CD8-positive, alpha-beta T cell (primary cell): ENCODE measurements at places on chromosomes 16 and 17.

DNA sequence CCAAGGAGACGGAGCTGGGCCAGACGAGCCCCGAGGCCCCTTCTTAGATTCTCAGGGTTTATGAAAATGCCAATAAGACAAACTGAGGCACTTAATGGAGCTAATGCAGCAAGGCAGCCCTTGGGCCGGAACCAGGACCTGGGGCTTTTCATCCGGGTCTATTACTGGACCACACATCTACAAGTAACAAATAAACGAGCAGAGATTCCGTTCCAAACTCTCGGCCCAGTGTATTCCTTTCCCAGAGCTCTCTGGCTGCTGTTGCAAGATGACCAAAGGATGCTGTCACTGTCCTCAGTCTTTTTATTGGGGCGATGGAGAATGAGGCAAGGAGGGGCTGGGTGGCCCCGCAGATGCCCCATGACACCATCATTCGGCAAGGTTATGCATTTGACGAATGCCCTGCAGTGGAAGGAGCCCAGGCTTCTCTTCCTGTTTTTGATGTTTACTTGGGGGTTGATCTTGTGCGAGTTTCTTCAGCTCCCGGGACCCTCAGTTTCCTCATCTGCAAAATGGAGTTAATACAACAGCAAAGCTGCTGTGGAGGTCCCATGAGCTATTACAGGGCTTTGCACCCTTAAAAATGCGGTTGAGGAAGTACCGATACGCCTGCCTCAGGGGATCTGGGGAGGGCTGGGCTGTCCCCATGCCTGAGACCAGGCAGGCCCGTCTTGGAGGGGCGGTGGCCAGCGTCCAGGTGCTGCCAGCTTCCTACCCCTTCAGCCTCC lies 1.1 kb upstream of the NTN1 start:
- DNase-seq, result no peak

DNA sequence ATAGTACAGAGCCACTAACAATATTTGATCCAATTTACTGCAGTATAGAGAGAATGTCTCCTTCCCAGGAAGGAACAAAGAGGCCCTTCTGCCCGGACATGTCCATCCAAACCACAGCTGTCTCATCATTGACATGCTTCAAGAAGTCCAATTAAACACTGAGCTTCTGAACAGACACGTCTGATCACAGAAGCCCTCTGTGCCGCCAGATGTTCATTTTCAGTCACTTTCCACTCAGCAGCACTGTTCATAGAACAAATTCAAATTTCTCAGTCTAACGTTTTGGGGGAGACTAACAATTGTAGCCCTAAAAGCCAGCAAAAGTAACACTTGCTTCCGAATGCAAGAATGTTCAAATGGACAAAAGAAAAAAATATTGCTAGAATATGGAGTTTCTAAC lies 15.3 kb downstream of the ZC3H7A start:
- no peak for DNase-seq

DNA sequence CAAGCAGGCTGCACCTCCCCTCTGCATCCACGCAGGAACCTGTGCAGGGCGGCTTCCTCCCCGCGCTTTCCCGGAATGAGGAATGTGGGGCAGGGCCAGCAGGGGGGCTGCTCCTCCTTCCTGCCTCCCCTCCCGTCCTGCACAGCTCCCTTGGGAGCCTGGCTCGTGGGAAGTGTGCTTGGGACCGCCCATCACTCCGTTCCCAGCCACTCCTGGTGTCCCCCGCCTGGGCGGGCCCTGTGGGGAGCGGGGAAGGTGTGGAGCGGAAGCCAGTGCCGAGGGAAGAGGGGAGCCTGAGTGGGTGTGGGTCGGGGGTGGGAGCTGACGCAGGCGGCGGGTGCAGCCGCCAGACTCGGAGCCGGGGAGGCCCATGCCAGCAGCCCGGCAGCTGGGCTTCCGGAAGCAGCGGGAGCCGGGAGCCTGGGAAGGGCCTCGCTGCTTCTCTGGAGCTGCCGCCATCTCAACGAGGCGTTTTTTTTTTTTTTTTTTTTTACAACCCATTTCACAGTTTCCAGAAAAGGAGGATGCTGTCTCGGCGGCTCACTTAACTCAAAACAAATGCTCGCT lies 24.1 kb downstream of the BAHCC1 start:
- no peak for DNase-seq

- DNase-seq, result no peak
These were observed 275.3 kb downstream of the PARN start for GRCh38 chr16:14354561-14355351.

GRCh38 chr17:45117334-45117733 lies 15.0 kb downstream of the PLCD3 start:
- DNase-seq, result no peak

DNA sequence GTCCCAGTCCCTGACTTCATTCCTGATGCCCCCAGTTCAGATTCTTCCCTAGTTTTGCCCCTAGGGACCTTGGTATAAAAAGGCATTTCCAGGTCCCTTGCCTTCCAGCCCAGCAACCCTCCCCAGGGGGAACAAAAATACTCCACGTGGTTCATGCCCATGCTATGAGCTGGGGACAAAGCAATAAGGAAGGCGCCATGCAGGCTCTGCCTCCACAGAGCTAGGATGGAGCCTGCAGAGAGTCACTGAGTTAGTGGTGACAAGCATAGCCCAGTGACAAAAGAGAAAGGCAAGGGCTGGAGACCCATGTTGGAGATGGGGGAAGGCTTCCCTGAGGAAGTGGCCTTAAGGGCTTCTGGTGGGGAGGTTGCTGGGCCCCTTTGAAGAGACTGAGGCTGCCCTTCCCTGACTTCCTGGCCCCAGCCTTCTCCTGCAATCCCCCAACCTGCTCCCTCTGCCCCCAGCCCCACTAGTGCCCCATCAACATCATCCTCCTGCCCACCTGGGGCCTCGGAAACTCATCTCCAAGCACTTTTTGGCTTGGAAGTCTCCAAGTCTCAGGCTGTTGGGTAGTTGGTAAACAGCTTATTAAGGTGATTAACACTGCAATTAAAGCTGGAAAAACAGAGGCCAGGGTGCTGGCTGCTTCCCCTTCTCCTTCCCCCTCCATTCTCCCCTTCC lies 9.6 kb downstream of the DLX3 start:
- no peak for DNase-seq

DNA sequence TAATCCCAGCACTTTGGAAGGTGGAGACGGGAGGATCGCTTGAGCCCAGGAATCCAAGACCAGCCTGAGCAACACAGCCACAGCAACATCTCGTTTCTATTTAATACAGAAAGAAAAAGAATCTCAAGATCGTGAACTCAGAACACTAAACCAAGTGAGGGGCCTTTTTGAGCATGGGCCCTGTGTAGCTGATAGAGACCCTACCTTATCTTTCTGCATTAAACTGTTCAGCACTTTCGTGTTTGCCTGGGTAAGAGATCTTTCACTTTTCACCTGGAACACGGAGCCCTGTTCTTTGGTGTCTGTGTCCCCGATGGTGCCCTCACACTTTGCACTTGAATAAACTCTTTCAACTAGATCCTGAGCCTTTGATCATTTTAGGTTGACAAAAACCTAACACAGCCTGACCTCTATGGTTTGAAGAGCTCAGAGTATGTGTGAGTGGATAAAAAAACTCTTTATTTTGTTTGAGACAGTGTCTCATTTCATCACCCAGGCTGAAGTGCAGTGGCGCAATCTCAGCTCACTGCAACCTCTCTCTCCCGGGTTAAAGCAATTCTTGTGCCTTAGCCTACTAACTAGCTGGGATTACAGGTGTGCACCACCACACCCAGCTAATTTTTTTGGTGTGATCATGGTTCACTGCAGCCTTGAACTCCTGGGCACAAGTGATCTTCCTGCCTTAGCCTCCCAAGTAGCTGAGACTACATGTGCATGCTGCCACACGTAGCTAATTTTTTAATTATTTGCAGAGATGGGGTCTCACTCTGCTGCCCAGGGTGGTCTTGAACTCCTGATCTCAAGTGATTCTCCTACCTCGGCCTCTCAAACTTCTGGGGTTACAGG lies 83.8 kb upstream of the GRIN2A start:
- DNase-seq, result no peak

GRCh38 chr16:11181899-11182279 lies 74.1 kb downstream of the SOCS1 start:
- DNase-seq, result no peak

DNA sequence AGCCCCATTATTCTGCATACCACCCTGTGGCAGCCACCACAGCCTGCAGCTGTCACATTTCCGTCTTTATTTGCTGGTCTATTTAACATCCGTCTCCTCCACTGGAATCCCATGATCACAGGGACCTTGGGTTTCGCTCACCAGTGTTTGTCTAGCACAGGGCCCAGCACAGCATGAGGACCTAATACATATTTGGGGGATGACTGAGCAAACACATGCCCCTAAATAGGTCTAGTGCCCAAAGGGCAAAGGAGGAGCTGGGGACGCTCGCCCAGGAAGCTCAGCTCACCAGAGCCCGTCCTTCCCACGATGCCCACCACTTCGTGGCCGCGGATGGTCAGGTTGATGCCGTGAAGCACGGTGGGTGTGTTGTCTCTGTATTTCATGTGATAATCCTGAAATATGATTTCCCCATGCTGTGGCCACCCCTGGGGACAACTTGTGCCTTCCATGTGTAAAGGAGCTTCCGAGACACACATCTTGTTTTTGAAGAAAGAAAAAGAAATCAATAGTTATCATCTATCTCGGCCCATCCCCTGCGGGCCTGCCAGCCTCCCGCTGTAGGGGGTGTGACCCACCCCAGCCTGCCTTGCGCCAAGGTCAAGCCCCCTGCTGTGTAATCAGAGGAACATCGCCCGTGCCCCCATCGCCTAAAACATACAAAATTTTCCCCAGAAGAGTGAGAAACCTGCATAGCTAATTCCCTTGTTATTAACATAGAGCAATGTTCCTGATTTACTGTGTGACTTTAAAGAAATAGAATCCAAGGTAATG lies 21.0 kb upstream of the ABCC12 start:
- DNase-seq, result no peak

GRCh38 chr17:304461-304860 lies 48.1 kb downstream of the RPH3AL start:
- DNase-seq, result no peak

- DNase-seq, result no peak
These were observed 589 bp downstream of the XYLT2 start for GRCh38 chr17:50346313-50347116.

DNA sequence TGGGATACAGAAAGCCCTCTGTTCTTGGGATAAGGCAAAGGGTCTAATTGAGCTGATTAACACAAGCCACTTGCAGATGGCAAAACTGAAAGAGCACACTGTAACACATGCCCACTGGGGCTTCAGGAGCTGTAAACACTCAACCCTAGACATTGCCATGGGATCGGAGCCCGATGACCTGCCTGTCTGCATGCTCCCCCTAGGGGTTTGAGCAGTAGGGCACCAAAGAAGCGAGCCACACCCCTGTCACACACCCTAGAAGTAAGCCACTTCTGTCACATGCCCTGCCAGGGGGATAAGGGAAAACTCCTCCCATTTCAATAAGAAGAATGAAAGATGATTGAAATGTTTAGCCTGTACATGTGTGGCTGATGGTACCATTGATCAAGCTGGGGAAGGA lies 81.3 kb upstream of the IRX6 start:
- no peak for DNase-seq

DNA sequence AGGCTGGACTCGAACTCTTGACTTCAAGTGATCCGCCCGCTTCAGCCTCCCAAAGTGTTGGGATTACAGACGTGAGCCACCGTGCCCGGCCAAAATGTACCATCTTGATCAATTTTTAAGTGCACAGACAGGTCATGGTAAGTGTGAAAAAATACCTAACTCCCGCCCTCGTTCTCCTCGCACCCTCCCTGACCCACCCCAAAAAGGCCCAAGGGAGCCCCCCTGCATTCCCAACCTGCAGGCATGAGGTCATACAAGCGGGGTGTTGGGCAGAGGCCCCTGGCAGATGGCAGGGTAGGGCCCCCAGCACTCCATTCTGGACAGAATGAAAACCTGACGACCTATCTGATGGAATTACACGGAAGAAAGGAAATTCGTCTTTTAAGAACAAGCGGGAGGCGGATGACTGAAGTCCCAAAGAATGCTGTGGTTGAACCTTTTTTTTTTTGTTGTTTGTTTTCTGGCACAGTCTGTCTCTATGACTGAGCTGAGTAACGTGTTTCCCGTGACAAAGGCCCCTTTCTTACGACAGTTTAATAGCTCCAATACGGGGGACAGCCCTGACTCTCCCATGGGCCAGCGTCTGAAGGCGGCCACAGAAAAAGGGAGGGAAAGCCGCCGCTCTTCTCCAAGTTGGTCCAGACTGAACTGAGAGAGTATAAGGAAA lies 376.4 kb downstream of the SLC39A11 start:
- DNase-seq, result no peak

- DNase-seq, result no peak
These were observed 250.5 kb upstream of the C16orf82 start for GRCh38 chr16:26816266-26816665.

DNA sequence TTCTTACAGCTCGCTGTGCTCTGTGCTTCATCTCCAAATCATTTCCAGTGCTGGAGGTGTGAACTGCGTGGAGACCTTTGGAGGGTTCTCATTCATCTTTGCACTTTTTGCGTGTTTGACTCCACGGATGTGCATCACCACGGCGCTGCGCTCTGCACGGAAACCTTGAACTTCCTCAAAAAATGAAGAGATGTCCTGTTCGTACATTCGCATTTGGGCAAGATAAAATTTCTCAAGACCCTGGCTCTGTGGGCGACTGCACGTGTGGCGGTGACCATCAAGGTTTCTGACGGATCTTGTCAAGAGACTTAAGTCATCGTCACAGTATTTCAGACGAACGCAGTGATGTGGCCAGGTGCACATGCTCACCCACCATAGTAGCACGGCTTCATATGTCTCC lies 10.3 kb upstream of the PVALEF start:
- DNase-seq, result no peak

- DNase-seq, result no peak
These were observed at the start of gene MYLK3 for GRCh38 chr16:46747777-46748651. TSS of gene MYLK3 (minus strand) at chr16:46748344. CDS start at chr16:46748193, 151 bp downstream.

GRCh38 chr17:78111727-78112517 lies 16.6 kb downstream of the TMC6 start:
- no peak for DNase-seq

GRCh38 chr16:83831456-83831987 lies 23.7 kb downstream of the HSBP1 start:
- no peak for DNase-seq

GRCh38 chr17:3916825-3917224 lies 560 bp upstream of the P2RX1 start:
- DNase-seq, result no peak

DNA sequence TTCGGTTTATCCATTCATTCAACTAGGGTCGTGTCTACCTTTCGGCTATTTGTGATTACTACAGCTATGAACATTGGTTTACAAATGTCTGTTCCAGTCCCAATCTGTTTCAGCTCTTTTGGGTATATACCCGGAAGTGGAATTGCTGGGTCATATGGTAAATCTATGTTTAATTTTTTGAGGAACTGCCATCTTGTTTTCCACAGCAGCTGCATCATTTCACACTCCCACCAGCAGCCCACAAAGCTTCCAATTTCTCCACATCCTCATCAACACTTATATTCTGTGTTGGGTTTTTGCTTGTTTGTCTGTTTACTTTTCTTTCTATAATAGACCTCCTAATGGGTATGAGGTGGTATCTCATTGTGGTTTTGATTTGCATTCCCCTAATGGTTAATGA lies 48.7 kb upstream of the GINS3 start:
- no peak for DNase-seq

- no peak for DNase-seq
These were observed 14.5 kb downstream of the SPIRE2 start for GRCh38 chr16:89842471-89843408.

- DNase-seq, result peak; percentile 90
These were observed at the start of gene COG4 for GRCh38 chr16:70523076-70523742. TSS of gene COG4 (minus strand) at chr16:70523554. CDS start at chr16:70523543, 11 bp downstream.

GRCh38 chr17:63437287-63438091 lies 8.6 kb downstream of the CYB561 start:
- no peak for DNase-seq

- no peak for DNase-seq
These were observed 32.7 kb upstream of the PIK3R6 start for GRCh38 chr17:8900207-8900606.
